ENCODE measurements at places on chromosomes 6 and 20.

DNA sequence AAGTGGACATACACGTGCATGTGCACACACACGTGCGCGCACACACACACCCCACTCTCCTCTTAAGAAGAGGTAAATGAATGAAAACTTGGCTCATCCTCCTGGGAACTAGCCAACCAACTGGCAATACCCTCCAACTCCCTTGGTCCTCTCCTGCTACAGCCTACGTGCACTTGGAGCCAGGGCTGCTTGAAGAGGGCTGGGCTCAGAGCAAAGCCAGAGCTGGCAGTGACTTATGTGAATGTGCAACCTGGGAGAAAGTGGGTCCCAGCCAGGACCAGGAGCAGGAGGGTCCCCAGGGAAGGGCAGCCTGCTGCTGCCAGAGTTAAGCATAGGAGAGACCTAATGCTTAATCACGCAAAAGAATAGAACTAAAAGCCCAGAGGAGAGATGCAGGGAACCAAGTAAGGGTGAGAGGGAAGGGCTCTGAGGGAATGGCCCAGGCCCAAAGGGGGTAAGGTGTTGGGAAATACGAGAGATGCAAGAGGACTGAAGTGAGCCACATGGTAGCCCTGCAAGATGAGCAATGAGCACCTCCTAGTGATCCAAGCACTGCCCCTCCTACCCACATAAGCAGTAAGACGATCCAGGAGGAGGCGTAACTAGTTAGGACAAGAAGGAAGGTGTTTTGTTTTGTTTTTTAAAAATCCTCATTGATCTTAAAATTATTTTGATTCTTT is 24.7 kb downstream of the TRAF3IP2 start:
- no peak for DNase-seq

- DNase-seq: peak; percentile 22
Observed at GRCh38 chr6:111381123-111381522, 101.9 kb downstream of the REV3L start.

DNA sequence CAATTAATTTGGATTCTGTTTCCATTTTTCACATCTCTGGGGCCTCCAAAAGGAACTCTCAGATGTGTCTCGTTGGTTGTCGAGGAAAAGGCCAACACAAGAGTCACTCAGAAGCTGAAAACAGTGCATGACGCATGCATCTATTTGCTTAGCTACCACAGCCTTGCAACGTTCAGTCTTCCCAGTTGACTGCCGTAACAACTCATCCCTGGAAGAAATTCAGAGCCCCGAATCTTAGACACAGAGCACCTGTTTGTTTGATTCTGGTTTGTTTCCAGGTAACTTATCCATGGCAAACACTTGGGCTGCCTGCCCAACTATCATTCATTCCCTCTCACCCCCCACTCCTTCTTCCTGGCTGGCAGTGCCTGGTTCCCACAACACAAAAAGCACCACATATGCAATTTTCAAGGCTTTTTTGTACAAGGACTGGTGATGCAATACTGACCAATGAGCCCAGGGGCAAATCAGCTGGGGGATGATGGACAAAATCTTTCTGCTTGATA is 60.5 kb downstream of the ZMYND8 start:
- no peak for DNase-seq

- peak; percentile 19 for DNase-seq
Observed at GRCh38 chr20:63005365-63005861, 1.4 kb downstream of the BHLHE23 start.

DNA sequence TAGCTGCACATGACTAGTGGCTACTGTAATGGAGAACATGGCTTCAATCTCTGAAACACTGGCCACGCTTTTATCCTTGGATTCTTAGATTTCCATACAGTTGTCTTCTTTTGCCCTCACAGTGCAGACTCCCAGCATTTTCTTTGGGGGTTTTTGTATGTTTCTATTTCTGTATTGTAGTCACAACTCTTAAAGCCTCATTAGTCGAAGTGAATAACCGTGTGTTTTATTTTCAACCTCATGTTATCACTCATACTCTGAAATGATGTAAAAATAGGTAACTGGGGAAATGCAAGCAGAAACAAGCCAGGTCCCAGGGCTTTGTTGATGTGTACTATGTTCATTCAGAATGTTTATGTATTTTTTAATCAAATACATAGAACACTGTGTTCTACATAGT is 162.9 kb downstream of the JARID2 start:
- DNase-seq: no peak

DNA sequence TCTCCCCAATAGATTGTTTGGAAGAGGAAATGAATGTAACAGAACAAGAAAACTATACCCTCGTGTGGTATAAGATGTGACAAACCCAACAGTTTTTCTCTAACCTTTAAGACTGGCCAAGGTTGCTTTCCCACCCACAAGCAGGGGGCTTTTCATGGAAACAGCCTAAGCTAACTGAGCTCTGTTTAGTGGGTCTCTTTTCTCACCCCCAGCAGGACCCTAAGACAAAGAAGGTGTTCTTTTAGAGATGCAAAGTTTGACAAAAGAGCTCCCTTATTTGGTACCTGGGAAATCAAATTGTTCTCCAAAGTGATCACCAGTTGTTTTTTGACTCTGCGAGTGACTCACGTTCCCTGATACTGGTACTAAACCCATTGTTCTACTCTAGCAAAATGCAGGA is 59.1 kb downstream of the MBOAT1 start:
- no peak for DNase-seq

- peak; percentile 89 for DNase-seq
Observed at GRCh38 chr6:27553123-27553904, 80.4 kb upstream of the ZNF184 start.

- peak; percentile 71 for DNase-seq
Observed at GRCh38 chr6:80174900-80175572, 68.6 kb downstream of the BCKDHB start.

GRCh38 chr20:18837718-18838117 is 24.1 kb downstream of the SCP2D1 start:
- DNase-seq: no peak

DNA sequence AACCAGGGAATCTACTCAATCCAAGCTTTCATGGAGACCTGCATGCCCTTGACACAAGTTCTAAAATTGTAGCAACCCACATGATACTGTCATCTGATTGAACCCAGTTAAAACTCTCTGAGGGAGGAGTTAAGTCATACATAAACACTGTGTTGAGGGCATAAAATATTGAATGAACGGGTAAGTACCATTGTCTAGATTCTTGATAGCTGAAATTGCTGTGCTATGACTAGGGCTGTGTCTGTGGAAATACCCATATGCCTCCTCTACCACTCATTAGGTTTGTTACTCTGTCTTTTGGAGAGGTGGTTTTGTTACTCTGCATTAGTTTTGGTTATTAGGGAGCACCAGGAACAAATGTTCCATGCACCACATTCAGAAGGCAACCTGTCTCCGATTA is 7.6 kb downstream of the ENPP4 start:
- DNase-seq: no peak

DNA sequence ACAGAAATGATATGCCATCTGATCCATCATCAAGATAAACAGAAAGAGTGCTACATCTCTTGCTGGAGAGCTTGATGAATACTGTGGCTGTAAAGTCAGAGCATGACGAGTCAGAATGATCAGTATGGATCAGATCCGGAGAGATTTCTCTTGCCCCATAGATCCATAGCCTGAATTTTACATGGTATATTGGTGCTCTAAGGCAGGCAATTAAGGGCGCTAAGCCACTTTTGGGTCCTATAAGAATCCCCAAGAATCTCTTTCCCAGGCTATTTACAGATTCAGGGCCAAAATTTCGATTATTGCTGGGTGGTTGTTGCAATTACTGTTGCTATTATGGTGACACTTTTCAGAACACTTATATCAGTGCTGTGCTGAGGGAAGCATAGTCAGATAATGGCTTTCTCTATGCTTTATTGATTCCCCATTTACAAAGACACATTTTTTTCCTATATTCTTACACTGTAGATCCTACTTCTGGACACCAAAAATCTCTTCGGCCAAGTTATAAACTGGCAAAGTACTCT is 94.4 kb downstream of the ADGRB3 start:
- no peak for DNase-seq

- no peak for DNase-seq
Observed at GRCh38 chr20:58788896-58789544, 61.7 kb downstream of the GNAS-AS1 start.

GRCh38 chr6:113089056-113089455 is 741.9 kb downstream of the RFPL4B start:
- DNase-seq: no peak

- no peak for DNase-seq
Observed at GRCh38 chr6:138592749-138593123, 93.4 kb upstream of the NHSL1 start.

- no peak for DNase-seq
Observed at GRCh38 chr6:157684620-157685299, 138.3 kb upstream of the SNX9 start.

- DNase-seq: no peak
Observed at GRCh38 chr6:40937491-40937890, 101.5 kb downstream of the UNC5CL start.

GRCh38 chr6:137472641-137473137 is 21.5 kb downstream of the OLIG3 start:
- DNase-seq: no peak

GRCh38 chr6:31113861-31114540 is 599 bp upstream of the PSORS1C1 start:
- DNase-seq: no peak

DNA sequence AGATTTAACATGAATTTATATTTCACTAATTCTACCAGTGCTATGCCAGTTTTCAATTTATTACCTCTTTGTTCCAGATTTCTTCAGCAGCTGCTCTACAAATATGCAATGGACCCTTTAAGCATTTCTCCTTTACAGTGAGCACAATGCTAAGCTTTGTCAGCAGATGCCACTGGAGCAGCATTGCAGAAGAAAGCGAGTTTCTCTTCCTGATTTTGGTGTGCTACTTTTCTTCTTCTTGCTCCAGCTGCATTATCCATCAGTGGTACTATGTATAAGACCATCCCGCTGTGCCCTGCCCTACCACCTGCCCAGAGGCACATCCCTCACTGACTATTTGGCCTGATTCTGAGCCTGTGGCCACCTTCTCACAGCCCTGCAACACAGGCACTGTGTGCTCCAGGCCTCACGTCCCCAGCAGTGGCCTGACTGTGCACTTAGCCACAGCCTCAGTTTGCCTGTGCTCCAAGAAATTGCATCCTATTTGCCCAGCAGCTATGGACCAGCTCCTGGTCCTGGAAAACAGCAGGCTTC is 84.1 kb downstream of the TNFAIP3 start:
- DNase-seq: no peak

DNA sequence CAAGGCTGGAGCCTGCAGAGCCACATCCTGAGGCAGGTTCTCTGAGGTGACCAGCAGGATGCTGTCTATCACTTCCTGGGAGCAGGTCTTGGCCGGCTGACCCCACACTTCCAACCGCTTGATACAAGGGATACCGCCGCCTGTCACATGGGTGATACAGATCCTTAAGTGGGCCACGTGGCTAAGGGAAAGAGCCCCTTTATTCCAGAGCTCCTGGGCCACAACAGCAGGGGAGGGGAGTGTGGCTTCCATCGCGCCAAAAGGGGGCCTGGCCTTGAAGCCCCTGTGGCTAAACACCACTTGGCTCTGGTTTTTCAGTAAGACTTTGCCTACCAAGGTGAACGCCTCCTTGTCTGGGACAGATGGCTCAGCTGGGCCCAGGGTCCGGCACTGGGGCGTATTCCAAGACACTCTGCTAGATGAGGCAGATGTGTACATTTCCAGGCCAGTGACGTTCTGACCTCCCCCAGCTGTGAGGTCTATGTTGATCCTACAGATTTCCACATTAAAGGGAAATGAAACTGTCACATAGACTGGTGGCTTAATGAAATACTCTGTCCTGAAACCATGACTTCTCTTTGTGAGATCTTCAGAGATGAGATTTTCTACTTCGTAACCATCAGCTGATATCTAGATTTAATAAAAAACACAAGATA is 37.6 kb upstream of the AVP start:
- no peak for DNase-seq

DNA sequence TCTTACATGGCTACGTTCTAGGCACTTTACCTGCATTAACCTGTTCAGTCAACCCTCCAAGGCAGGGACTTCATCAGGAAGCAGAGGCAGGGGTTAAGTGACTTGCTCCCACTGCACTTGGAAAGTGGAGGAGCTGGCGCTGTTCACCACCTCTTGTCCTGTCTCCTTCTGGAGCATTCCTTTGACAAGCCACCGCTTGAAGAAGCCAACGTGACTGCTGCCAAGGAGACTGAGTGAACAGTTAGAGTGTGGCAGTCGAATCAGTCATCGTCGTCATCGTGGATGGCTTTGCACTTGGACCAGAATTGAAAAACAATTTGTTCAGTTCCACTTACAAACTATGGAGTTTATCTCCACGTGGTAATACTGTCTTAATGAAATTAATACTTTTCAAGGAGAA is 60.9 kb downstream of the TULP4 start:
- no peak for DNase-seq

- peak; percentile 15 for DNase-seq
Observed at GRCh38 chr20:35772563-35773058, 796 bp downstream of the PHF20 start.

Data from ELR (cell line).